Stimulated activated CD8-positive, alpha-beta memory T cell treated with anti-CD3 and anti-CD28 coated beads, Interleukin-2, amount 100 ng/mL, for 1 hour (primary cell): ENCODE measurements at places on chromosomes 4 and X.
A peak's percentile ranks its signal among the peaks of the same experiment; 100 is the strongest.

DNA sequence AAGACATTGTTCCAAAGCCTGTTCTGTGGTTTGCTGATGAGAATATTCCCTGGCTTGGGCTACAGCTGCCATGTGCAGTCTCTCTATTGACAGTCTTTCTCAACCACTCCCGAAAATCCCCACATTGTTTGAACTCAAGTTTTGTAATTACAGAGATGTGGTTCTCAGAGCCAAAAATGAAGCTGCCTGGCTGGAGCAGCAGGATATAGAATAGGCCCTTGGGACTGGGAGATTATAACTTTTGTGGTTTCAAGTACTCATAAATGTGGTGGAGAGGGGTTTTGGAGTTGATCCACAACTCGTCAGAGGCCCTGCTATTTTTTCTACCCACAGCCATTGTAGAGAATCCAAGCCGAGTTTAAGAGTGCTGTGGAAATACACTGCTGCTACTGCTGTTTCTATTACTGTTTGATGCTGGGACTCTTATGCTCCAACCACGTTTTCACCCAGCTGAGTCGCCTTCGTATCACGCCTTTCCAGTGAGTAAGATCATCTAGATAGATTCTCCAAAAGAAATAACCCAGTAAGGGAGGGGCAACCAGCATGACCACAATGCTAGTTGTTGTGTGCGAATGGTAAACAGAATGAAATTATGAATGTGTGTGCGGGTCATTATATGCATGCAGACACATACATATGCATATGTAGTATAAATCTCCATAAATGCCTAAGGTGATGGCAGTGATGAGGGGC is 57.1 kb upstream of the ATXN3L start:
- no peak for DNase-seq

- DNase-seq, result no peak
These were observed 3.2 kb upstream of the CPZ start for GRCh38 chr4:8589336-8589735.

DNA sequence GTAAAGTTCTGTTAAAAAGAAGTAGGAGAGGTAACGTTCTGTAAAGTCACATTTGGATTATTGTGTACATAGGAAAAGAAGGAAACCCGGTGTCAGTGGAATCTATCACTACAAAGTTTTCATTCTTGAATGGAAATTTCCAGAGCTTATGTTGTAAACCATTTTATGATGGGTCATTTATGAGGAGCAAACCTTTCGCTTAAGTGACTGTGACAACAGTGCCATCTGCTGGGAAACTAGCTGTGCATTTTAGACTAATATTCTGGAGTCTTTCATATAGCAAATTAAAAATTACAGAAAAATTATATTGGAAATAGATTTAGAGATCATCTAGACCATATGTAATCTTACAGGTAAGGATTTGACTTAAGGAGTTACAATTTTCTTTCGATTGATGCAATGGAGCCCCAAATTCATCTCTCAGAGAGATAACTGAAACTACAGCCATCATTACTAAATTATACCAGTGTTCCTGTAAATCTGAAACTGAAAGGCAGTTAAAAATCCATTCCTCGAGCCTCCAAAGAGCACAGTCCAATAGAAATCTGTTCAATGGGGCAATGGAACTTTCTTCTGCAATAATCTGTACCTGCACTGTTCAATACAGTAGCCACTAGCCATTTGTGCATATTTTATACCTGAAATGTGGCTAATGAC is 26.9 kb downstream of the ASB9 start:
- DNase-seq, result peak; percentile 4

DNA sequence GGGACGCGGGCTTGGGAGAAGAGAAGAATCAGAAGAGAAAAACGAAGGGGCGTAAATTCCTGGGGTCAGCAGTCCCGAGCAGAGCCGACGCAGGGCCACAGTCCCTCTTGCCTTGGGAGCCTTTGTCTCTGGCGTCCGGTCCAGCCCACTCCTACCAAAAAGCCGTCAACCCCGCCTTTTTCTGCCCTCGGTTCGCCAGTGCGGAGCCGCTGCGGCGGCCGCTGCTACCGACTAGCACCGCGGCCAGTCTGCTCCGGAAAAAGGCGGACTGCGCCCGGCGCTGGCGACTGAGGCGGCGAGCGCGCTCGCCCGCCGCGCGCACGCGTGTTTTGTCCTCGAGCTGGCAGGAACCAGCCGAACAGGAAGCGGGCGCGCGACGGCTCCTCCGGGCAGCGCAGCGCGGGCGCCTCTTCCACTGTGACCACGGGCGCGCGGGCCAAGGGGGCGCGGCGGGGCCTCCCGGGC is 502 bp downstream of the HNRNPDL start:
- no peak for DNase-seq

DNA sequence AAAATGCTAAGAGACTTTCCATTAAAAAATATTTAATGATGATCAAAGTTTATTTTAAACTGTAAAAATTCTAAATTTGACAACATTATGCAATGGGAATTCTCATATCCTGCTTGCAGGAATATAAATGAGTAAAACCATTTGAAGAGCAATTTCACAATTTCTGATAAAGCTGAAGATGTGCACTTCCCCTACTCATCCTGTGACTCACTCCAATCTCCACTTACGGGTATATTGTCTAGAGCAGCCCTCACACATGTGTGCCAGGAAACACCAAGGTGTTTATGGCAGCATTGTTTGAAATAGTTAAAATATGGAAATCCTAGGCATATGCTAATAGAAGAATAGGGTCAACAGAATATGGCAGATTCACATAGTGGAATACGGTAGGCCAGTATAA is 158.4 kb downstream of the PDHA2 start:
- no peak for DNase-seq

DNA sequence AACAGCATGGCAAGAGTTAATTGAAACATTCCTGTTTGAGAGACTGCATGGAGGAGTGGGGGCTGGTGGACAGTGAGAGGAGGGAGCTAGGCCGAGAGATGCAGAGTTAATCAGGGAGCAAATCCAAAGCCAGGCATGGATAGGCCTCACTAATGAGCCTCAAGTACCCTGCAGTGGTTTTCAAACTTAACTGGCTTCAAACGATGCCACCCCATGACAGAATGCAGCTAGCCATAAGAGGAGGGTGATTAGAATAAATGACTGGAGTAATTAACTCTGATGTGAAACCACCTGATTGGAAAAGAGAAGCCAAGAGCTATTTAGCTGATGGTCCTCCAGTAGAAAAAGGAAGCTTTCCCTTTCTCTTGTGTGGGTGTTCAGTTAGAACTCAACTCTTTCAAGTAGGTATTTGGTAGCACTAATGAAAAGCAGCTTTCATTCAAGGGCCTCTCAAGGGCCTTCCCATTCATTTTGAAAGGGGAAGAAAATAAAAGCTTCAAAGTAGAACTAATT is 215.4 kb upstream of the MAB21L2 start:
- no peak for DNase-seq

DNA sequence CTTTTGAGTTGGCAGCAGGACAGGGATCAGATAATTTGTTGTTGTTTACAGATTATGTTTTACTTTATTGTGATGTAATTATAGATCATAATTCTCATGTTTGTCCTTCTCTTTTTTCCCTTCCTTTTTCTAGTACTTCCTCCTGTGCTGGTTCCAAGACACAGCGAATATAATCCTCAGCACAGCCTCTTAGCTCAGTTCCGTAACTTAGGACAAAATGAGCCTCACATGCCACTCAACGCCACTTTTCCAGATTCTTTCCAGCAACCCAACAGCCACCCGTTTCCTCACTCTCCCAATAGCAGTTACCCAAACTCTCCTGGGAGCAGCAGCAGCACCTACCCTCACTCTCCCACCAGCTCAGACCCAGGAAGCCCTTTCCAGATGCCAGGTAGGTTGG is 58.0 kb downstream of the SMAD1 start:
- DNase-seq, result no peak
